Forelimb muscle (tissue), 1 donor: ENCODE measurements at places on chromosomes 5 and 9.

GRCh38 chr9:121368745-121369144 is 1.3 kb downstream of the STOM start:
- no peak for DNase-seq

DNA sequence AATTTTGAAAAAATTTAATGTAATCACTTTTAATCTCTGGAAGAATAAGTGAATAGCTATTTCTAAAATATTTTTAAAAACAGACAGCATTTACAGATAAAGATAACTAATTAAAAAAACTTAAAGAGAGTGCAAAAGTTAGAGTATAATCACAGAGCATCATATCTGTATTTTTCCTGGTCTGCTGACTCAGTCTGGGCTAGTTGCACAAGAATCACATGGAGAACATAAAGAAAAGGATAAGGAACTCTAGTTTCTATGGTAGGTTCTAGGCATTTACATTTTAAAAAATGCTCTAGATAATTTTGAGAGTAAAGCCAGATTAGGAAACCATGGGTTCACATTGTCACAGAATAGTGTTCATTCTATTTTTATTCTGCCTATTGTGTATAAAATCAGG is 347.4 kb downstream of the PSAT1 start:
- no peak for DNase-seq

GRCh38 chr5:96537386-96537785 is 104.3 kb upstream of the PCSK1 start:
- no peak for DNase-seq

GRCh38 chr5:180035206-180035931 is 36.2 kb downstream of the RNF130 start:
- DNase-seq, result no peak

- no peak for DNase-seq
Observed at GRCh38 chr9:124594673-124595072, 87.5 kb upstream of the NR5A1 start.
